ENCODE measurements at places on chromosomes 4 and X. TPM values are rescaled to one million over a fixed set of nuclear protein-coding genes. Genes with fewer than 3 reads are reported as not detected.

DNA sequence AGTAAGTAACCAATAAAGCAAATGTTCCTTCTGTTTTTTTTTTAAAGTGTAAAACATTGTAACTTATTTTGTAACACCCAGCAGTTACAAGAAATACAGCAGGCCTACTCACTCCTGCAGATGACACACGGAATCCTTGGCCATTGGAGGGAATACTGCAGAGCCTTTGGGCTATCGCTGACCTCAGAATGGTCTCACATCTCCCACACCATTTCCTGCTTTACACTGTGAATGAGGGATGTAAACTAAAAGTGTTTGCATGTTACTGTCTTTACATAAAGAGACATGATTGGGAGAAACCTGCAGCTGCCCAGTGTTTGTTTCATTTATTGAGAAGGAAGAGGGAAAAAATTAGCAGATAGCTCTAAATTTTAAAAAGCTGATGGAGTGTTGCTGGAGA, 64.1 kb downstream of the USP46 start:
- no peak for DNase-seq
- H3K4me3 ChIP-seq, result no peak overlapping the region
- no peaks in the 10 kb centered on the region for H3K36me3 ChIP-seq
- H3K27ac ChIP-seq, result no peak overlapping the region
- no peaks in the 10 kb centered on the region for H3K27me3 ChIP-seq

GRCh38 chrX:2708021-2708420, 16.9 kb downstream of the CD99 start:
- H3K36me3 ChIP-seq, result peaks cover 6% of the 10 kb centered on the region
- DNase-seq, result no peak
- no peak overlapping the region for H3K4me3 ChIP-seq
- H3K27ac ChIP-seq, result no peak overlapping the region

DNA sequence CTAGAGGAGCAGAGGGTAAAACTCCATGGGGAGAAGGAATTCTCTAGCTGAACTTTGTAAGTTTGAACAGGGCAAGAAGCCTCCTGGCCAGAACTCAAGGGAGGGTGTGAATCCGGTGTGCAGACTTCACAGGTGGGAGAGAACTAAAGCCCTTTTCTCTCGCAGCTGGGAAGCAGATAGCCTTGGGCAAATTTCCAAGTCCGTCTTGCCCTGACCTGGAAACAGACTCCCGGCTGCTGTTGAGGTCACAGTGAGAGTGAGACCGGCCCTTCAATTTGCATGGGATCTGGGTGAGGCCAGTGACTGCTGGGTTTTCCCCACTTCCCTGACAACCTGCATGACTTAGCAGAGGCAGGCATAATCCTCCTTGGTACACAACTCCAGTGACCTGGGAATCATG, 94.5 kb upstream of the ZNF827 start:
- peaks cover 3% of the 10 kb centered on the region for H3K27me3 ChIP-seq
- H3K36me3 ChIP-seq, result no peaks in the 10 kb centered on the region
- no peak for DNase-seq
- H3K27ac ChIP-seq, result no peak overlapping the region

The FHDC1 gene
- 0.04 TPM for total RNA-seq

DNA sequence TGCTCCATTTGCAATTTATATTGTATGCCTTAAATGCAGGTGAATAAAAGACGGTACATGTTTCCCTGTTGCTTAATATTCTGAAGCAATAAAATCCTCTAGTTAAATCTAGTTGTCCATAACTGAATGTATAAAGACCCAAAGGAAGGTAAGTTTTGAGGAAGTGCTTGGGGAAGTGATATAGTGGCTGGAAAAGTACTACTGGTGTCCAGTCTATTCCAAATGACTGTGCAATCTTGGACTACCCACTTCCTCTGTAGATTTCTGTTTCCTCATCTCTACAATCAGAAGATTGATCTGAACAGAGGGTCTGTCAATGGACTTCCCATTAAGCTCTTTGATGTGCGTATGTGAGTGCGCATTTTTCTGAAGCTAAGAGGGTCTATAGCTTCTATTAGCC, 17.0 kb downstream of the SNCA start:
- H3K4me1 ChIP-seq, result no peaks in the 10 kb centered on the region
- no peaks in the 10 kb centered on the region for H3K27me3 ChIP-seq
- H3K4me3 ChIP-seq, result no peak overlapping the region
- H3K27ac ChIP-seq, result no peak overlapping the region

The CCDC149 gene
- total RNA-seq, result 0.28 TPM

The FANCB gene
- total RNA-seq, result 10.2 TPM

DNA sequence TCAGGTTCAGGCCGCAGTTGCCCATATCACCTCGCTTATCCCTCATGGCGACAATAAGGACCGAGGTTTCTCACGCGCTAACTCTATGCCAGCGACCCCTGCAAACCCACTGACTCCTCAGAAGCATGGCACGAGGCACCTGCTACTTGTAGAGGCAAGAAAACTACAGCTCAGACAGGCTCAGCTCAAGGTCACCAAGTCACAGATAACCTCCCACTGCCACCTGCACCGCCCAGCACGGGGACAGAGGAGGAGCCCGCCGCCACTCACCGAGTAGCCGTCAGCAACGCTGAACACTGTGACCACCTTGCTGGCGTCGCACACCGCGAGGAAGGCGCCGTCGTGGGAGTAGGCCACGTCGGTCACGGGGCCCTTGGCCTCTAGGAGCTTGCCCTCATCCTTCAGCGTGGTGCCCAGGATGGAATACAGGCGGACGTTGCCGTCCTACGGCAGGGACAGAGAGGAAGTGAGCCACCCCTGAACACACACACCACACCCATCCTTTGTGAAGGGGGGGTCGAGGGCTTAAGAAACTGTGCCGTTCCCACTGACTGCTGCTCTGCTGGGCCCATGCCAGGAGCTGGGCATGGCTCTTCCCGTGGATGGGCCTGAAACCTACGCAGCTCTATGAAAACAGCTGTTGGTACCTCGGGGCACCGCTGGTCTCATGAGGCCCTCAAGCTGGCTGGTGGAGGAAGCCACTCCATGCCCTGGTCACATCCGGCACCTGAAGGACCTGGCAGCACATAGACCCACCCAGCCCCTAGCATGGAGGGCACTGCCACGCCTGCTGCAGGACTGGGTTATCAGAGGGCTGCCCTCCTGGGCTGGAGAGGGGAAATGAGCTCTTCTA, 38.9 kb downstream of the WDR1 start:
- H3K4me1 ChIP-seq, result no peaks in the 10 kb centered on the region
- H3K36me3 ChIP-seq, result peaks cover 85% of the 10 kb centered on the region
- H3K4me3 ChIP-seq, result no peak overlapping the region
- no peaks in the 10 kb centered on the region for H3K27me3 ChIP-seq

DNA sequence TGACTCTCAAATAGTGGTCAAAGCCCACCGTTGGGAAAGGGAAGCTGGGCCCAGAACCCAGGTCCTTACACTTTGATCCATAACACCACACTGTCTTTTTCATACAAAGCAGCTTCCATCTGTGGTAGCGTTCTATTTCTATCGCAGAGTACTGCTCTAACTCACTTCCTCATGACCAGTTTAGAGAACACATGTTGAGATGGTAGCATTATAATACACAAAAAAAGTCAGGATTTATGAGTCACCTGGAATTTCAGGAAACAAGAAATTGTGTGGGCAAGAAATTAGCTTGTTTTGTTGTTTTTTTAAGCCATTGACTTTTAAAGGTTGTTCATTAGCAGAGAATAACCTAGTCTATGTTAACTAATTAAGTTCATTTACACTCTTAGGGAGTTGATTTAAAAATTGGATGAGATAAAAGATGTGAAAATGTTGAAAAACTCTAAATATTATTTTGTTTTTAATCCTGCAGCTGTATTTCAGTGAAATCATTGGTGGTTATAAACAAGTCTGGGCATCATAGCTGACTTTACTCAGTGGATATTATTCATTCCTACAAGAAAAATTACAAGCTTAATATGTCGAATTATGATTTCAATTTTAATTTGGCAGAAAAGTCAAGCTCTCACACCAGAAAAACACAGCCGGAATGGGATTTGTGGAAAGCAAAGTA, 1011.1 kb upstream of the HS3ST1 start:
- H3K27me3 ChIP-seq, result no peaks in the 10 kb centered on the region
- no peak for DNase-seq
- H3K4me1 ChIP-seq, result no peaks in the 10 kb centered on the region
- no peak overlapping the region for H3K27ac ChIP-seq
- H3K36me3 ChIP-seq, result no peaks in the 10 kb centered on the region

DNA sequence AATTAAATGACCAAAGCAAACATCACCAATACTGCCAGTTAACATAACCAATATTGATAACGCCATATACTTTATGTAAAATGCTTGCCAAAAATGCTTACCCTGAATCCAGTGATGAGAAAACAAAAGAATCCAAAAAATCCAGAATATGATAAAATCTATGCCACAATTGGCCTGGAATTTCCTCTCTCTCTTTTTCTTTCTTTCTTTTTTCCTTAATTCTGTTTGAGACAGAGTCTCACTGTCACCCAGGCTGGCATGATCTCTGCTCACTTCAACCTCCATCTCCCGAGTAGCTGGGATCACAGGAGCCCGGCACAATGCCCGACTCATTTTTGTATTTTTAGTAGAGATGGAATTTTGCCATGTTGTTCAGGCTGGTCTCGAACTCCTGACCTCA, 9.8 kb upstream of the SLC7A11 start:
- no peak for DNase-seq
- no peak overlapping the region for H3K4me3 ChIP-seq
- no peaks in the 10 kb centered on the region for H3K36me3 ChIP-seq
- no peaks in the 10 kb centered on the region for H3K27me3 ChIP-seq
- H3K4me1 ChIP-seq, result no peaks in the 10 kb centered on the region
